ENCODE measurements at places on chromosomes 5 and 9.

DNA sequence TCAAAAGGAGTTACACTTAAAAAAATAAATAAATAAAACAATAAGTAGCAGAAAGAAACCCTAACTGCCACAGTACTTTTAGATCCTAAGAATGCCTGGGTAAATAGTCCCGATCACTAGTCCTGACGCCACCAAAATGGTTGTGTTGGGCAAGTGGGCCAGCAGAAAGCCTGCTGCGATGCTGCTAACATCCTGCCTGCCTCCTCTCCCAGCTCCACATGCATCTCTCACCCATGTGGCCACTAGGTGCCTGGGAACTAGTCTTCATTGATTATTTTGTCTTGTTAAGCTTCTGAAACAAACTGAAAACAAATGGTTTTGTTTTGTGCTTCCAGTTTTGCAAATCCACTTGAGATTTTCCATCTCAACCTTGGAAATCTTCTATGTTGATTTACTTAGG lies 54.4 kb upstream of the TRAF1 start:
- no peak for DNase-seq

- DNase-seq, result no peak
Measured at GRCh38 chr5:24899180-24899579, 254.4 kb upstream of the CDH10 start.

- DNase-seq, result no peak
Measured at GRCh38 chr5:96969366-96969765, 33.5 kb downstream of the LNPEP start.

- DNase-seq, result no peak
Measured at GRCh38 chr5:142984011-142984410, 213.8 kb downstream of the ARHGAP26 start.

DNA sequence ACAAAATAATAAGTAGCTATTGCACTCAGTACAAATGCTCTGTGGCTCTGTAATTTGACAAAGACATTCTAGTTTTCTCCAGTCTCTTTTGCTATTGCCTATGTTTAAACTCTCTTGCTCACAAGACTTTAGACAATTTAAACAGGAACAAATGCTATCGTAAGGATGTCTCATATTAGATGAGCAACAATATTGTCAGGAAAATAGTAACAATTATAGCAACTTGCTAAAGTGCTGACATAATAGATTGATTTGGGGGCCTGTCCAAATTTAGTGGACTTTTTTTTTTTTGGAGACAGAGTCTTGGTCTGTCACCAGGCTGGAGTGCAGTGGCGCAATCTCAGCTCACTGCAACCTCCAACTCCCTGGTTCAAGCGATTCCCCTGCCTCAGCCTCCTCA lies 11.8 kb downstream of the KIF2A start:
- DNase-seq, result no peak

GRCh38 chr5:59843511-59844213 lies 49.9 kb downstream of the PDE4D start:
- DNase-seq, result no peak

DNA sequence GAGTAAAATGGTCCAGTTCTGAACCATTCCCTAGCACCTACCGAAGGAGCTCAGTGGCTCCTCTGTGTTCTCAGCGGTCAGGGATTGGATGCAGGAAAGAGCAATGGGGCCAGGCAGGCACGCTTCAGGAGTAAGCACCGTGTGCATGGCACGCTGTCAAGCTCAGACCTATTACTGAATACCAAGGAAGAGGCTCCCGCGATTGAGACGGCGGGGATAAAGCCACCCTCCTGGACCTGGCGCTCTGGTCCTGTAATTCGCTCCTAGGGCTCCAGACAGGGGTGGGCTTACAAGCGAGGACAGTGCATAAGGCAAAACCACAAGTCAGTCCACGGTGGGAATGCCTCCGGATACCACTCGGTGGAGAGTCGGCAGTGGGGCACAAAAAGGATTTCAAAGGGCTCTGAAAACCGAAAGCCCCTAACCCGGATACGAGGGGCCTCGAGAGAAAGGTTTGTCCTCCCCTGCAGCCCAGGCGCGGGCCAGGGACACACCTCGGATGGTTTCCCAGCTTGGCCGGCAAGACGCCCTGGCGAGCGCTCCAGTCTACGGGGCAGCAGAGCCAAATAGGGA lies 988 bp downstream of the OXCT1 start:
- DNase-seq, result no peak

DNA sequence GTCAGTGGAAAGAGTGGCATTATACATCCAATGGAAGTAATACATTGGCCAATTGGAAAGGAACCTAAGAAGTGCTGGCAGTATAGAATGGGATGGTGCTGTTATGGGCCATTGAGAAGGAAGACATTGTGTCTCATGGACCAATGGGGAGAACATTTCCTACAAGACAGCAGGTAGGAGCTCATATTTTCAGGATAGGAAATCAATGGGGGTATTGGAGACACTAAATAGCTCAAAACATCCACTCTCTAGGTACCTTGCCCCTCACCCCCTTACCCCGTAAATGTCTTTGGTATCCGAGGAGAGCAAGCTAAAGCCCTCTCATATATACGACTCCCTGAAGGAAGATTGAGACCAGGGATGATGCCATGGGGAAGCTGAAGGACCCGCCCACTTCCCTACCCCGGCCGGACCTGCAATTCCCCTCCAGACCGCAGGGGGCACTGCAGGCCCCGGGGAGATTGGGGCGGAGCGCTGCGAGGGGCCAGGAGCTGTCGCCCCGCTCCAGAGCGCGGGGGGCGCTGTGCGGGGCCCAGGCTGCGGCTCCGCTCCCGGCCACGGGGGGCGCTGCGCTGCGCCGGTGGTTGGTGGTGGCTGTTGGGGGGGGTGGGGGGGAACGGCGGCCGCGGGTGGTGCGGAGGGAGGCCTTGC lies at the start of gene KDM3B:
KDM3B (plus strand) TSS at position 615 of the 651 bp plus-strand sequence. CDS start 111 bp downstream, outside the sequence.
- peak; percentile 86 for DNase-seq

- peak; percentile 11 for DNase-seq
Measured at GRCh38 chr5:60092671-60093422, 199.3 kb upstream of the PDE4D start.

- DNase-seq, result no peak
Measured at GRCh38 chr5:32507738-32508434, 63.3 kb upstream of the ZFR start.

GRCh38 chr5:38330207-38330606 lies 71.8 kb downstream of the EGFLAM start:
- peak; percentile 12 for DNase-seq

GRCh38 chr5:83540105-83540504 lies 68.6 kb downstream of the VCAN start:
- no peak for DNase-seq

Measured in SW 1271 (cell line).